NCI-H345 (cell line): ENCODE measurements at places on chromosomes 1 and 21.

DNA sequence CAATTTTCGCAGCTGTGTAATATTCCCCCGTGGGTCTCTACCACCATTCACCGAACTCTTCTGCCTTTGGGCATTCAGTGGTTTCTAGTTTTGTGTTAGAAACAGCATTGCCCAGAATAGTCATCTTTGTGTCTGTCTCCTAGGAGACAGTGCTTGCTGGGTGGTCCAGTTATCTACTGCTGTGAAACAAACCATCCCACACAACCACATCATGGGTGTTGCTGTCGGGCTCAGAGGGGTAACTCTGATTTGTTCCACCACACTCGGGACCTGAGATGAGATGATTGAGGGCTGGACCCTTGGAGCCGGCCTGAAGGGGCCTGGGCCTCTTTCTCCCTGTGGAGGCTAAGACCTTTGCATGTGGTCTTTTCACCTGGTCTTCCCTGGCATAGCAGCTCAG is 427.2 kb upstream of the VAMP3 start:
- no peak for DNase-seq

- no peak for DNase-seq
Observed at GRCh38 chr1:84143796-84144565, at the start of gene PRKACB. Gene PRKACB, plus strand, starts transcription at chr1:84144271. Its CDS starts 91 bp downstream, at chr1:84144362.

GRCh38 chr1:88701275-88701674 is 17.2 kb downstream of the PKN2 start:
- no peak for DNase-seq

- no peak for DNase-seq
Observed at GRCh38 chr1:230303069-230303468, 123.1 kb downstream of the PGBD5 start.

GRCh38 chr1:56406821-56407220 is 172.5 kb downstream of the PLPP3 start:
- no peak for DNase-seq

GRCh38 chr1:27934818-27935549 is at the start of gene SMPDL3B:
Gene SMPDL3B, plus strand, starts transcription at chr1:27935000. Its CDS starts 184 bp downstream, at chr1:27935184.
- peak; percentile 53 for DNase-seq

DNA sequence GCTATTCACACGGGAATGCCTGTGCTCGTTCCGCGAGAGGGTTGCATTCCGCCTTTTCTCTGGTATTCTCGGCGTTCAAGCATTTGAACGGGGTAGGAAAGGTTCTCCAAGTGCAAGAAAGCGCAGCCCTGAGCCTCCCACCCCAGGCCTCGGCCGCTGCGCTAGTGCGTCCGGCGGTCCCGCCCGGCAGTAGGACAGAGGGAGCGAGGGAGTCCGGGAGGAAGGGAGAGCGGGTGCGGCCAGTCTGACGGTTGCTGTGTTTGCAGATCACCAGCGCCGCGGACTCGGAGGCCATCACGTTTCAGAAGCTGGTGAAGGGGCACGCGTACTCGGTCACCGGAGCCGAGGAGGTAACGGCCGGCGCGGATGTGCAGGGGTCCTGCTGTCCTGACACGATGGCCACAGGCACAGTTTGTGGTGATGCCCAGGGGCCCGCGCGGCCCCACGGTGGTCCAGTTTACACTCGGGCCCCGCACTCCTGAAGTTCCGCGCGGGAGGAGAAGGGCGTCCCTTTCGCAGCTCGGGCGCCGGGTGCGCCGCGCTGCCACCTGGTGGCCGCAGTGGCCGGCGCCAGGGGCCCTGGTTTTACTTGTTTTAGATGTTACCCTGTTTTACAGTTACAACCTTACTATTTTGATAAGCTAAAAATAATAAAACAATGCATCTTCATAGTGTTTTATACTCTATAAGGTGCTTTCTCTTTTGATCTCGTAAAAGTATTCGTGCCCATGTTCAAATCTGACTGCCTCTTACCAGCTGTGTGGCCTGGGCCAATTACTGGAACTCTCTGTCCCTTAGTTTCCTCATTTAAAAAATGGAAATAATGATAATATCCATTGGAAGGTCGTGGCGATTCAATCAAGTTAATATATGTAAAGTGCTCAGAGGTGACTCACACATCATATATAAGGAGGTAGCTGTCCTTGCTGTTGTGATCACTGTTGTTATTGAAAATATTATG is 36.7 kb downstream of the CAPN2 start:
- DNase-seq = peak; percentile 33

DNA sequence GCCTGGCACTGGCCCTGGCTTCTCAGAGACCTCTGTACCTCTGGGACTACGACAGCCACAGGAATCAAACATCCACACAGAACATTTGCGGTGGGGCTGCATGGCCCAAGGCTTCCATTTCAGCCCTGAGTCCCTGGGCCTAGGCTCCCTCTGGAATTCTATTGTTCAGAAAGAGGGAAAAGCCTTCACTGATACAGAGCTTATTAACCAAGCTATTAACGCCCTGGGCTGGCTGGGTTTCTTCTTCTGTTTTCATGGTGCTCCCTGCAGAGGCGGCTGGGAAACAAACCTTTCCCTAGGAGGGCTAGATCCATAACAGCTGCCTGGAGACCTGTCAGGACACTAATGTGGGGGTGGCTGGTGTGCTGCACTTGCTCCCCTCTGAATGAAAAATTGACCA is 88.2 kb downstream of the KAZN start:
- DNase-seq = no peak
